Immature natural killer cell (primary cell): ENCODE measurements at places on chromosomes 4 and X.
A peak's percentile ranks its signal among the peaks of the same experiment; 100 is the strongest.

GRCh38 chrX:134000260-134001245 is 15.2 kb upstream of the GPC3 start:
- DNase-seq, result no peak

- DNase-seq, result no peak
Measured at GRCh38 chr4:155060419-155060818, 148.0 kb upstream of the NPY2R start.

DNA sequence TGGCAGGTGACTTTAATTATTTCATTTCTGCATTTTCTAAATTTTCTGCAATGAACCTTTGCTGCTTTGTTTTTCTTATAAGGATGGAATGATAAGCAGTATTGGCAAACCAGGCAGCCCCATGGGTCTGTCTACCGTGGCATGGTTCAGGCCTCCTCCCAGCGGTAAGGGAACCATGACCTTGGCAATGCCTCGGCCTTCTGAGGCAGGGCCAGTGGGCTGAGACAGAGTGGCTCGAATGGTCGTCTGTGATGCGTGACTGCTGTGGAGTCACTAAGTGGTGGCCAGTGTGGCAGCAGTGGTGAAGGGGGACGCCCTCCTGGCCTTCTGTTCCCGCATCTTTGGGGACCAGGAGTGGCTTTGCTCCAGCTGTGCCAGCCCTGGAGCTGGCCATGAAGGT is 43.6 kb upstream of the GRPEL1 start:
- no peak for DNase-seq

DNA sequence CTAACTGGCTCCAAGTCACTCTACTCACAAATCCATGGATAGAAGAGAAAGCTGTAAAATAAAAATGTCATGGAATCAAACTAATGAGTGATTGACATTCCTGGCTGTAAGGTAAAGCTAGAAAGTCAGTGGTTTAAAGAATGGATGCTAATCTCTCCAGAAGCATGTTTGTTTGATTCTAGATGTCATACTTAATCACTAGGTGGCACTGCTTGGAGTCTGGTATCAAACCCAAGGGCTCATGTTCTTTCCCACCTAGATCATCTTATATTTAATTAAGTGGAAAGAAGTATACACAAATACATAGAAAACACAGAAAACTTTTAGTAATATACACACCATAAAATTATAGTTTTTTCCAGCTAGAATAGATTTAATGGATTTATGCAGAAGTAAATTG is 2666.6 kb downstream of the PCDH7 start:
- DNase-seq, result no peak

DNA sequence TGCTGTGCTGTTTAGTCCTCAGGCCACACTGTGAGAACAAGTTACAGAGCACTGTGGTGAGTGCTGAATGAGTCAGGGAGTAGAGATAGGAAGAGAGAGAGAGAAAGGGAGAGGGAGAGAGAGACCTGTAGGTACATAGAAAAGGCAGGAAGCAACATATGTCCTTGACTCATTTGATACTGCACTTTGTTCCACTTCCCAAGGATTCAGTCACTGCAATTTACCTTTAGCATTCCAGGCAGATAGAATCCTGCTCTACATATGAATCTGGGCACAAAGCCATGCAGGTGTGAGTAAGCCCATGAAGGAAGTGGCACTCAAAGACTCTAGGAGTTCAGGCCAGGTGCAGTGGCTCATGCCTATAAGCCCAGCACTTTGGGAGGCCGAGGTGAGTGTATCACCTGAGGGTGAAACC is 1.0 kb upstream of the DAPP1 start:
- DNase-seq, result no peak

DNA sequence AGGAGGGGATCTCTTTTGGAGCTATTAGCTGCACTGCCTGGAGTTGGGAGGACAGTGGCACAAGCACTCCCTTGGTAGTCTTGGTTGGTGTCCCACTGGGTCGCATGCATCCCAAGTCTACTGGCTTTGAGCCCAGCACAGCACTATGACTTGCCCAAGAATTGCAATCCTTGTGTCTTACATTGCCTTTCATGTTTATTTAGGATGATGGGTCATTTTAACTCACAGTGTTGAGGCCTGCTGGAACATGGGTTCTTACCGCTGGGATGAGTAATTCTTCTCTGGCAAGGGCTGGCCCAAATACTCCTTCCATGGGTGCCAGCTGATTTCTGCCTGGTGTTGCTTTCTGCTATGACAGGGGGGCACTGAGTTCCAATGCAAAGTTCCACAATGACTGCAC is 185.5 kb downstream of the TEX13C start:
- no peak for DNase-seq

DNA sequence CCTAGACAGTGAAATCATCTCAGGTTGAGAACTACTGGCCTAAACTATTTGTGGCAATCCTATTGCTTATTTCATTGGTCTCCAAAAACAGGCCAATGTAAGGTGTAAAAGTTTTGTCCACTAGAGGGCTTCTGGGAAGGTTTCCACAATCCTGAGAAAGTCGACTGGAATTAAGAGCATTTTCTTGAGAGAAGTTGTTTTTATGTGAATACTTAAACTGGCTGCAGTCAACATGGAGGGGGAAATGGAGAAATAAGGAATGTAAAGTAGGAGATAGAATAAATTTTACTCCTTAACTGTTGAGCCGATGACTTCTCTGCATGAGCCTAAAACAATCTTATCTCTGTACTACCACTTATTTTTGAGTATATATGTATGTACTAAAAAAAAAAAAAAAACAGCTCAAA is 11.0 kb upstream of the EIF4E start:
- DNase-seq, result peak; percentile 21

DNA sequence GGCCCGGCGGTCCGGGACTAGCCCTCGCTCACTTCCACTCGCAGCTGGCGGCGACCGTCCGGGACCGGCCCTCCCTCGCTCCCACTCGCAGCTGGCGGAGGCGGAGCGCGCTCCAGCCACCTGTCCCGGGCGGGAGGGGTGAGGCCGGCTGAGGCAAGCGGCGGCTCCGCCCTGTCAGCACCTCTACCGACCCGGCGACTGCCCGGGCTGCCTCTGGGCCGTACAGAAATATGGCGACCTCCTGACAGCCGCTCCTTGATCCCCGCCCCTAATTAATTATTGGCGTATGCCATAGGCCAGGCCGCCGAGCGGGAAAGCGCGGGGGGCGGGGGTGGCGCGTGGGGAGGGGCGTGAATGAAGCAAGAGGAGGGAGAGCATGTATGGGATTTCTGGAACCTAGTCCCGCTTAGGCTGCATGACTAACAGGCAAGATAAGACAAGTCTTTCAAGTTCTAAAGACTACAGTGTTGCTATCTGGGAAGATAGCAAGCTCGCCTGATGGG is at the start of gene MORC4:
Gene MORC4, minus strand, starts transcription at position 200 of the 503 bp plus-strand sequence. CDS start 243 bp downstream, outside the sequence.
- DNase-seq, result peak; percentile 51

DNA sequence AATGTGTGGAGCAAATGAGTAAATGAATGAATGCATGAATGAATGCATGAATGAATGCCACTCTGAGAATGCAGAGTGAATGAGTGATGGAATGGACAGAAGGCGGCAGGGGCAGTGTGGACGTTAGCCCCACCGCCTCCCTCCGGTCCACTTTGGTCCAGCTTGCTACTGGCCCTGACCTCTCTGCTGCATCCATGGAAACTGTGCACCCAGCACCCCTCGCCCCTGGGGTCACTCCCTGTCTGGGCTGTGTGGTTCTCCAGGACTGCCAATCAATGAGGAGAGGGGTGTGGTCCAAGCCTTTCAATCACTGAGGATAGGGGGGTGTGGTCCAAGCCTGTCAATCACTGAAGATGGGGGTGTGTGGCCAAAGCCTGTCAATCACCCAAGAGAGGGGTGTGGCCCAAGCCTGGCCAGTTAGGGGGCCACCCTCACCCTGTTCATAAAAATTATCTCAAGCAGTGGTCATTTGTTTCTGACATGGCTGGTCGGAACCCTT is 39.2 kb upstream of the ASMTL start:
- DNase-seq, result peak; percentile 63

- no peak for DNase-seq
Measured at GRCh38 chrX:131958724-131959123, 64.4 kb upstream of the STK26 start.

- no peak for DNase-seq
Measured at GRCh38 chr4:874971-875817, 49.3 kb upstream of the CPLX1 start.

DNA sequence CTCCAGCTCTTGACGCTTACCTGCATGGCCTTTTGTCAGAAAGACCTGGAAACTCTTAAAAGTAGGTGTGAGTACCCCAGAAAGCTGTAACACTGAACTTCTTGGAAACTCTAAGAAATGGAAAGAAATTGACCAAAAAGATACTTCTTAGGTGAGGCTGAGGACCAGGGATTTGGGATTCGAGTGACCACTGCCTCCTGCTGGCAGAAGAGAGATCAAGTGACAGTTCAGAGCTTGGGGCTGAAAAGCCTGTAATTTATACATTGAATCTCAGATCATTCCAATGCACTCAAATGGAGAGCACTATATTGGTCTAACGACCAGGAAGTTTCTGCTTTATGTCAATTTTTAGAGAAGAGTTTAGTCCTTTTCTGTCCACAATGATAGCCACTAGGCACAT is 204.6 kb downstream of the PDGFRA start:
- DNase-seq, result no peak

- no peak for DNase-seq
Measured at GRCh38 chr4:70110917-70111316, 43.1 kb upstream of the PRR27 start.

DNA sequence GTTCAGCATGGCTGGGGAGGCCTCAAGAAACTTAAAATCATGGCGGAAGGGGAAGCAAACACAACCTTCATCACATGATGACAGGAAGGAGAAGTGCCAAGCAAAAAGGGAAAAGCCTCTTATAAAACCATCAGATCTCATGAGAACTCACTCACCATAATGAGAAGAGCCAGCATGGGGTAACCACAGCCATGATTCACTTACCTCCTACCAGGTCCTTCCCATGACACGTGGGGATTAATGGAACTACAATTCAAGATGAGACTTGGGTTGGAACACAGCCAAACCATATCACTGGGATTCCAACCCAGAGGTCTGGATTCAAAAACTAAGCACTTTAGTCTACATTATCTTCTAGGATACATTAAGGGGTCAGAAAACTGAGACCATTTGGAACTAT is 609.6 kb upstream of the SPANXN1 start:
- no peak for DNase-seq

- no peak for DNase-seq
Measured at GRCh38 chr4:155696726-155697125, 30.1 kb downstream of the GUCY1A1 start.

- DNase-seq, result no peak
Measured at GRCh38 chr4:23061431-23061830, 368.7 kb downstream of the GBA3 start.
